Dermis microvascular lymphatic vessel endothelial cell (primary cell): ENCODE measurements at places on chromosomes 13 and 19. TPM values are rescaled to one million over a fixed set of nuclear protein-coding genes. Genes with fewer than 3 reads are reported as not detected.

Gene GNG7
- 0.64 and 1.1 TPM in 2 replicates for total RNA-seq

Gene RUBCNL
- total RNA-seq = under 0.01 and 0.13 TPM in 2 replicates

Gene MYO9B
- 27.1 and 38.3 TPM in 2 replicates for total RNA-seq

Gene TMEM190
- not detected in 2 replicates for total RNA-seq

Gene LGI4
- total RNA-seq = not detected in 2 replicates

Gene KIR2DL4
- total RNA-seq = not detected in 2 replicates

Gene CCNE1
- total RNA-seq = 3.8 and 4.0 TPM in 2 replicates

Gene ADAMTSL5
- not detected in 2 replicates for total RNA-seq

Gene BEST2
- total RNA-seq = not detected in 2 replicates

Gene LILRB4
- total RNA-seq = not detected in 2 replicates

Gene RYR1
- total RNA-seq = not detected in 2 replicates

Gene CEACAM21
- total RNA-seq = 10.8 and 17.7 TPM in 2 replicates

Gene AMER2
- not detected in 2 replicates for total RNA-seq

Gene PROSER1
- 7.7 and 9.4 TPM in 2 replicates for total RNA-seq

Gene DPY19L3
- 18.6 and 30.1 TPM in 2 replicates for total RNA-seq
